Small intestine (tissue), 16 donors: ENCODE measurements at places on chromosomes 16 and 17.

DNA sequence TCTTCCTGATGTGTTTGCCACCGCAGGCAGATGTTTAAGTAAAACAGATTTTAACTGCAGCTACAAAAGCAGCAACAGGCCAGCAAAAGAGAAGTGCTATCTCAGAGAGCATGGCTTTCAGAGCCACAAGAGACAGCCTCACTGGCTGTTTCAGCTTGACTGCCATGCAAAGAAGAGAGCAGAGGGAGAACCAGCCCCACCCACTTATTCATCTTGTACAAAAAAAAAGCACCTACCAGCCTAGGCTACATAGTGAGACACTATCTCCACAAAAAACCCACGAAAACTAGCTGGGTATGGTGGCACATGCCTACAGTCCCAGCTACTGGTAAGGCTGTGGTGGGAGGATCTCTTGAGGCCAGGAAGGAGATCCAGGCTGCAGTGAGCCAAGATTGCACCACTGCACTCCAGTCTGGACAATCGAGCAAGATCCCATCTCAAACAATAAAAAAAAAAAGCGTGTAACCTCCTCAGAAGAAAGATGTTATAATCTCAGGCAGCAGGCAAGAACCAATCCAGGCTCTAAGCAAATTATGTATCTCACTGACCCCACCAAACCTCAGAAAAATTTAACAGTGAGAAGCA lies 30.0 kb downstream of the STH start:
- no peak for DNase-seq

- DNase-seq = no peak
Measured at GRCh38 chr16:8996891-8997290, 33.2 kb upstream of the USP7 start.

- peak; percentile 59 for DNase-seq
Measured at GRCh38 chr17:81397314-81398175, 2.3 kb downstream of the BAHCC1 start.

DNA sequence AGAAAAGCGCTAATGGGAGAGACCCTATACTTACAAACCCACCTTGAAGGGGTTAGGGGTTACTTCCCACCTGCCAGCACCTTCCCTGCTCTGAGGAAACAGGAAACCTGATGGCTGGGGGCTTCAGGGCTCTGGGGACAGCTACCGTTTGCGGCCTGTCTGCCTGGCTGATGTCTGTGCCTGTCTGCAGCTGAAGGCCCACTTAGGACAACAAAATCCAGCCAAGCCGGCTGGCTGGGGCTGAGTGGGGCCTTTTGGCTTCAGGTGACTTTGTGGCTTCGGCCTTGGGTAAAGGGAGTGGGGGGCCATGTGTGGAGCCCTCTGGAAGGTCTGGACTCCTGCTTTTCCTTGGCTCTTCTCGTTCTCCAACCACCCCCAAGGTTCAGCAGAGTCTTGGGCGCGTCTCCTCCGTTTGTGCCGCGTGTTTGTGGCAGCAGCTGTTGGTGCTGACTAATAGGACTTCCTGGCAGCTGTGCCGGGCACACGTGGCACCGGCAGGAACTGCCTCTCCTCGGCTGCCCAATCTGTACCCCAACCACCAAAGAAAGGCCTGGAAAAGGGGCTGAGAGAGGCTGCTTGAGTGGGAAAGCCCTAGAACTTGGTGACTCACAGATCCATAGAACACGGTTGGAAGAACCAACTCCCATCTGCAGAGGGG lies 186.7 kb downstream of the MSI2 start:
- no peak for DNase-seq

DNA sequence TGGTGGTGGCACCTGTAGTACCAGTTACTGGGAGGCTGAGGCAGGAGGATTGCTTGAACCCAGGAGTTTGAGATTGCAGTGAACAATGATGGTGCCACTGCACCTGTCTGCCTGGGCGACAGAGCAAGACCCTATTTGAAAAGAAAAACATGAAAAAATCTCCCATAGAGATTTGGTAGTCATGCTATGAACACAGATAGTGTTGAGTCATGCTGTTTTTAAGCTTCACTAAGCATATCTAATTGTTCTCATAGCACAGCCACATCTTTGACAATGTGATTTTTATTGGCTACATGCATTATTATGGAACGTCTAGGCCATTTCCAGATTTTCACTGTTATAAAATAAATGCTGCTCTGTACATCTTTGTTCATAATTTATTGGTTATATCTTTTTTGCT lies 6.0 kb downstream of the IL34 start:
- DNase-seq = no peak

DNA sequence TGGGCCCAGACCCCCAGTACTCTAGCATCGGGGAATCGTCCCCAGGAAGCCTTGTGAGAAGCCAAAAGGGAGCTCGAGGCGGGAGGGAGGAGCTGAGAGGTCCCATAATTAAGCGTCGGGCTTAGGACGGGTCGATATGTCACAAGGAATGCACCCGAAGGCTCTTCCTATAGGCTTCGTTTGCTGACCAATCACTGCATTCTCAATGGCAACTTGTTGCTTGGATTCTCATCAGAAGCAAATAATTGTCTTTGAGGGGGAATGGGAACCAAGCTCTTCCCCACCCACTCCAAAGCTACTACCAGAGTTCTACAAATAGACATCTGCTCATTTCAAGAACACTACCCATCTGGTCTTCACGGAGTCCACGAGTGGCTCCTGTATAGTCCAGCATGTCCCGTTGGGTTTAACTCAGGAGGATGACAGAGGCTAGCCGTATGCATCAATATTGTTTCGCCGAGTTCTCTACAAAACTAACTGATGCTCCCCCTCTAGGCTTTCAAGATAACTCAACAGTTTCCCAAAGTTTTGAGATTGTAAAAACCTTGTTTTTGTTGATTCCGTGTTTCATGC lies 628 bp upstream of the BLMH start:
- no peak for DNase-seq

DNA sequence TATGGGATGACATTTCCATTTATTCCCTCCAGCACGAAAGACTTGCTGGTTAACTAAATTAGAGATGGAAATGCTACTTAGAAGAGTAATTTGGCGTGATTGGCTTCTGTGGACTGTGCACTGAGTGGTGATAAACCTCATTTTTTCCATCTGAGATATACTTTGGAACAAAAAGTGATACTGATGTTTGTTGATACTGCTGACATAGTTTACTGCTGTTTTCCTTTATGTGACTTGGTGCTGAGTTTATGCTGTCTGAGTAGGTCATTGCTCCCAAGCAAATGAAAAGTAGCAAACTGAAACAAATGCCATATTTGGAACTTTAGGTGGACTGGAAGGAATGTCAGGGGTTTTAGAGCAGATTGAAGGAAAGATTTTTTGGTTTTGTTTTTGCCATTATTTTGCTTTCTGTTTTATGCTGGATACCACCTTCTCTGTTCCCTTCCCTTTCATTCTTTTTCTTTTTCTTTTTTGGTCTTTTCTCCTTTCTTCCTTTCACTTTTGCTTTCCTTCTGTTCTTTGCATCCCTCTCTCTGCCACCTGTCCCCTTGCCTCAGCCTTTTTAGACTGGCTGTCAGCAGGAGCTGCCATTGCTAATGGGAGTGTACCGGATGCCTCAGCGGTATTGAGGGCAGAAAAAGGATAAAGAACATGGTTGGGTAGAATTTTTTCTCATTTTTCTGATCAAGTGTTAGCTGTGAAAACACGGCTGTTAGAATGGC lies 41.8 kb downstream of the NUP93 start:
- DNase-seq = no peak

DNA sequence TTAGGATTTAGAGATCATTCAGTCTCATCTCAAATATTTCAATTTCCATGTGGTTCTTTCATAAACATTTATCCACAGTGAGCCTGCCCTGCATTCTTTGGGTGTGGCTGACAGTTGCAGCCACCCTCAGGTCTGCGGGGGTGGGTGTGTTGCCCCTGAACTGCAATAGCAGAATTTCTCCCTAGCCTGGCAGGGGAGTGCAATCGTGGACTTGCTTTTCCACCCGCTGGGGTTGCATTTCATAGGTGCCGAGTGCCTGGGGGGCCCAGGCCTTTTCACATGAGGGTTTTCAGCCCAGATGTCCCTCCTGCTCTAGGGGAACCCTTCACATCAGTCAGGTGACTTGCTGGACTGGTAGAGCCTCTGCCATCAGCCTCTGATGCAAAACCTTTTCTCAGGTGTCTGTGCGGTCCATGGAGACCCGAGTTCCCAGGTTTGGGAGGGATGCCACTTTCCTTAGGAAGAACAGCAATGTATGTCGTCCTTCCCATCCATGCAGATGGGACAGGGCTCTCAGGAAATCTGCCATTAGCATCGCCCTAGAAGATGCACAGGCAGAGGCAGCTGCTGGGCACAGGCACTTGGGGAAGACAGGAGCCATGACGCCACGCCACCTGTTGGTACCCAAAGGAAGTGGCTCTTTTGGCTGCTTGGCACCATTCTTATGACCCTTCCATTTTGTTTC lies 2.4 kb upstream of the USP36 start:
- DNase-seq = peak; percentile 54

DNA sequence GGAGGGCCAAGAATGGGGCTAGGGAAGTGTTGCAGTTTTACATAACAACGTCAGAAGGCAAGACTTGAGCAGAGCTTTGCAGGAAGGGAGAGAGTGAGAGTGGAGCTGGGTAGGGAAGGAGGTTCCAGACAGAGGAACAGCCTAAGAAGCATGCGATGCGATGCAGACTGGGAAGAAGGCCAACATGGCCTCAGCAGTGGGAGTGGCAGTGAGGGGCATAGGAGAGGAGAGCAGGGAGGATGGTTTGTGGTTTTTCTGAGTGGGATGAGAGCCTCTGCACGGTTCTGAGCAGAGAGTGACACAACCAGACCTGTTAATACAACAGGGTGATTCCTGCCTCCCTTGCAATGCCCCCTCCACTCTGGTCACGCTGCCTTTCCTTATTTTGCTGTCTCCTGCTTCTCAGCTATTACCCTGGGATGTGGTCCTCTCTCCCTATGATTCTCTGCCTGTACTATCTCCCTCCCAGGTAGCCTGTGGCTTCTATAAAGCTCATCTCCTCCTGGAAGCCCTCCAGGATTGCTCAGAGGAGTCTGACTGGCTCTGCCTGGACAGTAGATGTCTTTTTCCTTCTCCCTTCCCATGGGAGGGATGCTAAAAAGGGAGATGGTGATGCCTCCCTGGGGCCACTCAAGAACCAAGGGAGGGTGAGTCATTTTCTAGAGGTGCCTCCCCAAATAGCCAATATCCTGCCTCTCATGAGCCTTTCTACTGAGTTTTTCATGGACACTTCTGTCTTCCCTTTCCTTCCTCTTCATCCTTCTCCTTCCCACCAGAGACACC lies 38.7 kb upstream of the NGFR start:
- no peak for DNase-seq

- DNase-seq = no peak
Measured at GRCh38 chr16:79001156-79001967, 599.2 kb downstream of the MAF start.
